ENCODE measurements at places on chromosomes 1 and 21. TPM values are rescaled to one million over a fixed set of nuclear protein-coding genes. Genes with fewer than 3 reads are reported as not detected.

GRCh38 chr1:230173187-230173975 is 106.3 kb downstream of the GALNT2 start:
- H3K27me3 ChIP-seq = no peaks in the 10 kb centered on the region
- H3K36me3 ChIP-seq = no peaks in the 10 kb centered on the region
- DNase-seq = no peak
- no peak overlapping the region for H3K4me3 ChIP-seq
- H3K27ac ChIP-seq = no peak overlapping the region

DNA sequence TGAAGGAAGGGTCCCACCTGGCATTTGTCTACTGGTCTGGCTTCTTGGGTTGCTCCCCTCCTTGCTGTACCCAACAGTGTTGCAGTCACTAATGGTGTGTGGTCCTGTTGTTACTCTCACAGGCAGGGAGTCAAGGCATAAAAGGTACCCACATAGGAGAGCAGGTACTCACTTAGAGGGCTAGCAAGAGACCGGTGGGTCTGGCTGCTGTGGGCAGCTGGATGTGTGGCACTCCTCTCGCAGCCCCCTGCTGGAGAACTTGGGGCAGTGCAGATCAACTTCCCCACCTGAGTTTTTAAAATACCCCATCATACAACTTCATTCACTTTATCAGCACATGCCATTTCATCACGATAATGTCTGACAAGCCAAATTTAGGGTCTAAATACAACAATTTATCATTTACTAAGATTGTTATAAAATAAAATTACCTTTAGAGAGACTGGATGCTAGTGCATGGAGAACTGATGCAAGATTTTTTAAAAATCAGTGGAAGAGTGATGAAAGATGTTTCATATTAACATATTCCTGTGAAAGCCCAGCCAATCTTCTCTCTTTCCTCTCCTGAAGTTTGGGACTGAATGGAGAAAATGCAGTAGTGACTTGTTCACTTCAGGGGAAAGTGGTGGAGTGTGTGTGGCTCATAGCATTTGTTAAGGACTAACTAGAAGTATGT is 42.8 kb downstream of the ACP6 start:
- H3K36me3 ChIP-seq = no peaks in the 10 kb centered on the region
- no peak overlapping the region for H3K4me3 ChIP-seq
- peaks cover 30% of the 10 kb centered on the region for H3K4me1 ChIP-seq
- DNase-seq = peak; percentile 65
- no peak overlapping the region for H3K27ac ChIP-seq

Gene SELL
- not detected for total RNA-seq

Gene TEX35
- total RNA-seq = not detected

Gene NES
- total RNA-seq = 22.7 TPM

Gene HIVEP3
- 0.37 TPM for total RNA-seq

Measured in Caco-2 (cell line).